ENCODE measurements at places on chromosomes 6 and 20. TPM values are rescaled to one million over a fixed set of nuclear protein-coding genes. Genes with fewer than 3 reads are reported as not detected.
A peak's percentile ranks its signal among the peaks of the same experiment; 100 is the strongest.

GRCh38 chr6:158987657-158988056 is 12.3 kb downstream of the RSPH3 start:
- no peak for DNase-seq

DNA sequence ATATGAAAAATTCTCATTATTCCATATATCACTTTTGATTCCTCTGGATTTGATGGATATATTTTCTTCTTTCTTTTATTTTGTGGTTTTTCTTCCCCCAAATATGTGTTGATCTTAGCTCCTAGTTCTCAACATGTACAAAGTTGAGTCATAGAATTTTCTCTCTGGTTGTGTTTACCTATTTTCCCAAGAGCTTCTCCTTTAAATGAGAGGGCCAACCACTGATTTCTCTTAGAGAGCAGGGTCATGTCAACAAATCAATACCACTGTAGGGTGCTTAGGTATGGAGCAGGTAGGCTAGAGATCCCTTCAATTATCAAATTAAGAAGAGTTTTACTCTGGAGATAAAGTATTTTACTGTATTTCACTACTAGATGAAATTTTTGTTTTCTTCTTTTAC is 145.7 kb downstream of the BMP5 start:
- no peak for DNase-seq

DNA sequence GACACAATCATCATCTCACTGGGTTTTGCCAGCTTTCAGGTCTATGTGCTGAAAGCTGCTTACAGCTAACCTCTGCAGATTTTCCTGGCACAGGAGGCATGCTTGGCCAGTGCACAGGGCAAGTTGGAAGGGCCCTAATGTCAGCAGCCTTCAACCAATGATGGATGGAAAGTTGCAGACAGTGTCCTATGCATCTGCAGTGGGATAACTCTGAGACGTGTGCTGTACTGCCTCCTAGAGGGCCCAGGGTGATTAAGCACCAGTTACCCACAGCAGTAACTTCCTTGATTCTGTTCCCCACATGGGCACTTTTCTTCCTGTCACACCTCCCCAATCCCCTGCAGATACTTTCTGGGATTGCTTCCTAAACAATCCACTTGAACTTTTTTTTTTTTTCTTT is 38.6 kb downstream of the OVOL2 start:
- DNase-seq = no peak

Gene CRISP3
- total RNA-seq = not detected

Gene AIF1
- not detected for total RNA-seq

- DNase-seq = no peak
Observed at GRCh38 chr6:95143408-95144180, 433.7 kb upstream of the MANEA start.

- peak; percentile 69 for DNase-seq
Observed at GRCh38 chr6:139291813-139292619, at the start of gene TXLNB. Gene TXLNB, minus strand, starts transcription at chr6:139291998. Its CDS starts 3,099 bp downstream, at chr6:139288899.

Gene IMPG1
- not detected for total RNA-seq

DNA sequence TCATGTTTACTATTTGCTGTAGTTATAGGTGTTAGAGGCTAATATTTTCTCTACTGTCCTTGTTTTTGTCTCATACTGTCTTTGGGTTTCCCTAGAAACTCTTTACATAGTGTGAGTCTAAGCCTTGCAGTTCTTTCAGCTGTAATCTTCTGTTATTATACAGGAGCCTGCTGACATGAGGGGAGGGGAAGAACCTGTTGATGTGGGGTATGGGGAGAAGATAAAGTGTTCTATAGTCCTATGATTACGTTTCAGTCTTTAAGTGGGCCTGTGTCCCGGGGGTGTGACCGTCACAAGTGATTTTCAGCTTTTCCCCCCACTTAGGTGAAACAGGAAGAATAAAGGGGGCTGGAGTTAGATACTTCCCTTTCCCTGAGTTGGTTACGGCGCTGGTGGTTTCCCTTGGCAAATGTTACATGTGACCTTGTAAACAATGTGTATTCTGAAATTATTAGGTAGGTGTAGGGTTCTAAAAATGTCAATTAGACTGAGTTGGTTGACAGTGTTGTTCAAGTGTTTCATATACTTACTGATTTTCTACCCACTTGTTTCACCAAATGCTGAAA is 41.3 kb downstream of the REV3L start:
- DNase-seq = no peak

DNA sequence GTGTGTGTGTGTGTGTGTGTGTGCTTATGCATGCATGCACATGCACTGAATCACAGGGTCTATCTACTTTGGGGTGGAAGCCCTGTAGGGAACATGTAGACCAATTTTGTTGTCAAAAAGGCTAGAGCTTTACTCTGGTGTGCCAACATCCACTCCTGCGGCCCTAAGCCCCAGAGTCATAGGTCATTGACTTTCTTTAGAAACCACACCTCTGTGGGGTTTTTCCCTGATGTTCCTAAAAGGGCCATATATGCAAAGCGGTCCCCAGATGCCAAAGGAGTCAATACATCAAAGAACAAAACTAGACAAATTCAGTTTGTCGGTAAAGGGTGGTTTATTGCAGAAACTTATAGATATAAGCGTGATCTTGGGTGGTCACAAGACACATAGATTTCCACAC is 29.8 kb upstream of the SLC2A12 start:
- DNase-seq = no peak

DNA sequence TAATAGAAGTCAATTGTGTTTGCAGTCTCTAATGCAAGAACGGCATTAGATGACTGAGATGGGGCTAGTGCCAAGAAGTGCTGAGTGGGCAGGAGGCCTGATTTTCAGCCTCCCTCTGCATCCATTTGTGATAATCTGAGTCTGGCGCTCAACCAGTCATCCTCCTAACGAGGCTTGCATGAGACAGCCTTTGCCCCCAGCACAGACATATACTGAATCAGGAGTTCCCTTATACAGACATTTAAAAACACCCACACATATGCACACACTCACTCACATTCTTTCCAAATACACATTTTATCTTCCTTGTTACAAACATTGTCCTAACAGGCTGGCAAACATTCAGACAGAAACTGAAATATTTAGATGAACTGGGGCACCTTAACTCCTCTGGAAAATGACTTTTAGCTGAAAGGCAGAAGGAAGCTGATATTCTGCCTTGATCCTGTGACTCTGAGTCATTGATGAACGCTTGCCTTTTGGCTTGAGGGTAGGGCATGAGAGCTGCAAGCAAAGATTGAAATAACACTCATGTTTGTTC is 562.3 kb downstream of the DHX35 start:
- DNase-seq = peak; percentile 4

DNA sequence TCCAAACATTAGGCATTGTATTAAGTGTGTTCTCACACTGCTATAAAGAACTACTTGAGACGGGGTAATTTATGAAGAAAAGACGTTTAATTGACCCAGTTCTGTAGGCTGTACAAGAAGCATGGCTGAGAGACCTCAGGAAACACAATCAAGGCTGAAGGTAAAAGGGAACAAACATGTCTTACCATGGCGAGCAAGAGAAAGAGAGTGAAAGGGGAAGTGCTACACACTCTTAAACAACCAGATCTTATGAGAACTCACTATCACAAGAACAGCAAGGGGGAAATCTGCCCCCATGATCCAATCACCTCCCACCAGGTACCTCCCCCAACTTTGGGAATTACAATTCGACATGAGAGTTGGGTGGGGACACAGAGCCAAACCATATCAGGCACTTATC is 86.6 kb upstream of the TOP1 start:
- no peak for DNase-seq

GRCh38 chr6:31352683-31353383 is 4.1 kb downstream of the HLA-B start:
- DNase-seq = no peak

DNA sequence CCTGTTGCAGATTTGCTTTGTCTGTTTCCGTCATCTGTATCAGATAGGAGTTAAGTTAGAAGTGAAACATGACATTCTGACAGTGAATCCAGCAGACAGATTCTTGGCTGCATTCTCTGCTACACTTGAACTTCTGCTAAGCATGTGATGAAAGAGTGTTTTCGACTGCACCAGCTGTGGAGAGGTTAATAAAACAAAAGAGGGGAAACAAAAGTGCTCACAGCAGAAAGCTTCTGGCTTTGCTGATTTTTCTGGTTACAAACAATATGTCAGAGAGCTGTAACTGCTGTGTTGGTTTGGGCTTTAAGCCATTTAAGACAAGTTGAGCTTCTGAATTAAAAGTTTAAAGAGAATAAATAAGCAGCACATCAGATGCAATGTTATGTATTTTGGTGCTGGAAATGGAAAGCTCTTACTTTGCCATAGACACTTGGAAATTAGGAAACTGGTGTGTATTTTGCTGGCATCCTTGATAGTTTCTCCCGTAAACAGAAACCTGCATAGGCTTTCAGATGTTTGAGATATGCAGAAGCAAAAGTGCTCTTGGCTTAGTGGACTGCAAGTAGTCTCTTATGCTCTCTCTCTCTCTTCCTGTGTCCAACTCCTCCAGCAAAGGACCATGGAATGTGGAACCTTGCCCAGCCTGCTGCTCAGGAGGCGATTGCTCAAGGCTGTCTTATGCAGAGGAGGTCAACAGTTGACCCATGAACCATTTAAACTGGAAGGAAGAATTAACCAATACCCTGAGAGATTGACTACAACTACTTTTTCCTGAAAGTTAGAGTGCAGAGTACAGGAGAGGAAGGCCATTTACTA is 104.9 kb downstream of the RPS12 start:
- DNase-seq = no peak

Gene CDH4
- total RNA-seq = 11.2 TPM
